Activated CD4-positive, alpha-beta T cell treated with anti-CD3 and anti-CD28 coated beads, Interleukin-10, Interleukin-2, amounts not matched to agents 100 ng/mL and 50 ng/mL, durations not matched to agents 16 hours and 8 hours (primary cell): ENCODE measurements at places on chromosomes 2 and 18.

- peak; percentile 44 for DNase-seq
These were observed 96.1 kb upstream of the ODC1 start for GRCh38 chr2:10544252-10544651.

GRCh38 chr2:239714116-239714515 is 311.0 kb downstream of the NDUFA10 start:
- DNase-seq = no peak

DNA sequence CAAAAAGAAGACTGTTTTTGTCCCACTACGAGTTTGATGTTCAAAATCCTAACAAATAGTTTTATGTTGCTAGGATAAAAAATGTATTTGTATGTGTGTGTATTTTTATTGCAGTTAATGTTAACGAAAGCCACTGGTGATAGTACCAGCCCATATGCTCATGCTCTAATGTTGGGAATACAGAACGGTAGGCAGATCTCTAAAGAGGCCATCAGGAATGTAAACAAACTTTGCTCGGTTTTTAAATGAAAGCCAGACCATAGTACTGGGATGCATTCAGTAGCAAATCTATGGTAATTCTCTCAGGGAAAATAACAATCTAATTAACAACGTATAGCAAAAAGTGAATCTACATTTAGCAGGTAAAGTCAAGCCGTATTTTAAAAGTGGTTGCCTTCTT is 208.1 kb downstream of the NEDD4L start:
- DNase-seq = no peak

GRCh38 chr2:62435720-62436119 is 70.3 kb downstream of the TMEM17 start:
- DNase-seq = no peak

GRCh38 chr2:55809875-55810621 is 113.5 kb downstream of the EFEMP1 start:
- DNase-seq = no peak

DNA sequence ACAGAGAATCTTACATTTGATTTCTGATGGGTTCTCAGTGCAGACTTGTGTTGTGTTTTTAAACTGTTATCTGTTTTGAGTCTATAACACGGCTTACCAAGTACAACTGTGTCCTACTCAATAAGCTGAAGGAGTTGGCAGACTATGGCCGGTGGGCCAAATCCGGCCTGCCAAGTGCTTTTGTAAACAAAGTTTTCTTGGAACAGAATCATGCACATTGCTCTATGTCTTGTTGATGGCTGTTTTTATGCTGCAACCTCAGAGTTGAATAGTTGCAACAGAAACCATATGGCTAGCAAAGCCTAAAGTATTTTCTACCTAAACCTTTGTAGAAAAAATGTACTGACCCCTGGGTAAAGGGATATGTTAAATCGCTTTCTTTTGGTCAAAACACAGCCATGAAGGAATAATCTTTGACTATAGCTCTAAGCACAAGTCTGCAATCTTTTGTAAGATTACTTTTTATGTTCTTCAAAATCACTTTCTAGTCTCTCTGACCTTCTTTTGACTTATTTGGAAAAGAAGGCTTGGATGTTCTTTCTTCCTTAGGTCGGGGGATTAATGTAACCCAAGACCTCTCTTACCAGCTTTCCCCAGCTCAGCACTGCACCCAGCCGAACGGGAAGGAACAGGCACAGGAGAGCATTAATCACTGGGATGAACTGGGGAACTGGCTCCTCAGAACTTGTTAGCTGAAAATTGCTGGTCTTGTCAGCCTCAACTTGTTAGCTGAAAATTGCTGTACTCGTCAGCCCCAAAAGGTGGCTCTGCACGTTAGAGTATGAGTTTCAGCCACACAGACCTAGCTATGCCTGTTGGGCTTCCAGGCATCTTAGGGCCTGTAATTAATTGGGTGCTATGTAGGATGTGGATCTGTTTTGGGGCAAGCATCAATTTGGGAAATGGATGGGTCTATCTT is 75.4 kb downstream of the CD8B2 start:
- no peak for DNase-seq

DNA sequence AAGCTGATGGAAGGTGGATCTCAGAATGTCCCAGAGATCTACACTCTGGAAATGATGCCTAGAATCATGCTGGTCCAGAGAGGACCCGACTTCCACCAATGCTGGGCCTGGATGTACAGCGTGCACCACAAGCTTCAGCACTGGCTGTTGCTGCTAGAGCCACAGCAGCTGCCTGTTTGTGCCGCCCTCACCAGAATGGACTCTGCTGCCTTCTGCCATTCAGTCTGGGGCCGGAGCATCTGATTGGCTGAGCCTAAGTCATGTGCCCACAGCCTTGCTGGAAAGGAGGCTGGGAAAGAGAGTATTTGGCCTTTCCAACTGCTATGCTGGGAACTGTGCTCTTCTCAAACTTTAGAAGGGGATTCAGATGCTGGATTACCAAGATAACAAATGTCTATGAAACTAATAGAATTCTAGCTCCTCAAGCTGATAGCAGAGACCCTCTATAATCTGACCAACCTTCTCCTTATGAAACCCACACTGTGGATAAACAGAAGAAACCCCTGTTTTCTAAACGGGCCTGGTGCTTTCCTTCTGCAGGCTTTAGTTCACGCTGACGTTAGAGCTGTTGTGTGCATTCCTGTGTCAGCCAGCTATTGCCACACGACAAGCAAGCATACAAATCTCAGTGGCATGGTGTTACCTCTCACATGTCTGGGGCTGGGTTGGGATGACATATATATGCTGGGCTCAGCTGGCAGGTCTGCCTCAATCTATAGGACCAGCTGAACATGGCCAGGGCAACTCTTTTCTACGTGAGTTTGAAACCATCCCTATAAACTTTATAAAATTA is 4.1 kb upstream of the LOXHD1 start:
- no peak for DNase-seq

DNA sequence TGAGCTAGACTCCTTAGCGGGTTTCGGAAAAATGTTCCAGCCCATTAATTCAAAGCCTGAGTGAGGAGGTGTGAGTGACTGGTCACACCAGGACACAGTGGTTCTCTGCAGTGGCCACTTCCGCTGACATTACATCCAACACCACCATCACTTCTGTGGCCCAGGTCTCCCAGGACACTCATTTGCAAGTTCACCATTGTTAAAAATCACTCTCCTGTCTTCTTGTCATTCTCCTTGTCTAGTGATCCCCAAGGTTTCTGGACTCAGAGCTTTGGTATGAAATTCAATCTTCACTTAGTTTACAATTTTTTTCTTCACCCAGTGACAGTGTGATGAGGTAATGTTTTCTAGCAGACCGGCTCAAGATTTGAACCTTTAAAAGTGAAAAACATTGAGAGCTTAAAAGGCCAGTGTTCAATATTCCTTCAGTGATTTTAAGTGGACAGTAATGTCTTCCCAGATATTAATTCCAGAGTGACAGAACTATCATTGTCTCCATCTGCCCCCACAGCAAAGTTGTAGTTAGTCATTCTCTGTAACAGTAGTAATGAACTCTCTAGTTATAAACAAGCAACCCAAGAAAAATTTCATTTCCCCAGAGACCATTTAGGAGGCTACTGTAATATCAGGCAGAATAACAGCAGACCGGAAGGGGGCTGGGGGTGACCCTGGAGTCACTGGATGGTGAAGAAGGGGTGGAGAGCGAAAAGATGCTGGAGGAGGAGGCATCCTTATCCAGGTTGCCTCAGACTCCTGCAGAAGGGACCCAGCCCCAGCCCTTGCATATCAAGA is 164.9 kb downstream of the GFPT1 start:
- no peak for DNase-seq

DNA sequence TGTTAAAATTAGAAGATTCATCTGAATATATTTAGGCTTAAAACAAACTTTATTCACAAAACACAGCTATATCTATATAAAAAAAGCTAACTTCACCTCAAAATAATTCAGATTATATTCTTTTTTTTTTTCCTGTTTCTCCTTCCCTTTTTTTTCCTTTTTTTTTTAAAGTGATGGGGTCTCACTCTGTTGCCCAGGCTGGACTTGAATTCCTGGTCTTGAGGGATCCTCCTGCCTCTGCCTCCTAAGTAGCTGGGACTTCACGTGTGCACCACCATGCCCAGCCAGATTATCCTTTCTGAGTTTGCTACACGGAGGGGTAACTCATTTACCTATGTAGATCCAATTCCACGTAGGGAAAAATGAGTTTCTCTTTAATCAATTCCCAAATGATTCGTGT is 3.8 kb downstream of the IDH1 start:
- DNase-seq = no peak

DNA sequence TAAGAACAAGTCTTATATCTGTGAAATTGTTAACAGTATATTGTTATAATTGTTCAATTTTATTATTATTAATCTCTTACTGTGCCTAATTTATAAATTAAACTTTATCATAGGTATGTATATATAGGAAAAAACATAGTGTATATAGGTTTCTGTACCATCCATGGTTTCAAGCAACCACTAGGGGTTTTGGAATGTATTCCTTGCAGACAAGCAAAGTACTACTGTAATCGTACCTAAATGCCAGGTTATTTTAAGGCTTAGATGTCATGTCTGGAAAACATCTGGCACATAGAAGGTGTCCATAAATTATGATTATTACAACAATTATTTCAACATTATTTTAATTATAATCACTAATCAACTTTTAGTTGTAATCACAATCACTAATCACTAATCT is 8.4 kb downstream of the ITSN2 start:
- no peak for DNase-seq

DNA sequence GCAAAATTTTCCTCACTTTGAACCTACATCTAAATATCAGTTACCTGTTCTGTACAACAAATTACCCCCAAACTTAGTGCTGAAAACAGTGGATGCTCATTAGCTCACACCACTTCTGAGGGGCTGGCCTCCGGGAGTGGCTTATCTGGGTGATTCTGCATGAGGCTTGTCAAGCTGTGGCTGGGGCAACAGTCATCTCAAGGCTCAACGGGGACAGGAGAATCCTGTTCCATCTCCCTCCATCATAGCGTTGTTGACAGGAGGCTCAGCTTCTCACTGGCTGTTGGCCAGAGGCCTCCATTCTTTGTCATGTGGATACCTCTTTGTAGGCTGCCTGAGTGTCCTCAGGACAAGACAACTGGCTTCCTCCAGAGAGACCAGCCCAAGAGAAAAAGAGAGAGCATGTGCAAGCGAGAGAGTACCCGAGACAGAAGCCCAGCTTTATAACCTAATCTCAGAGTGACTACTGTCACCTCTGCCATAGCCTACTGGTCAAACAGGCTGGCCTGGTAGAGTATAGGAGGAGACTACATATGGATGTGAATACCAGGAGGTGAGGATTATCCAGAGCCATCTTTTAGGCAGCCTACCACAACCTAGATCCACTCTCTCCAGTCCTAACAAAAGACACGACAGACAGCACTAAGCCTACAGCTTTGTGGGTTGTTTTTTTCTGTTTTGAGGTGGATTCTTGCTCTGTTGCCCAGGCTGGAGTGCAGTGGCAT is 79.1 kb downstream of the AOX1 start:
- DNase-seq = no peak

- DNase-seq = peak; percentile 31
These were observed 5.0 kb downstream of the RUFY4 start for GRCh38 chr2:218074031-218074430.

DNA sequence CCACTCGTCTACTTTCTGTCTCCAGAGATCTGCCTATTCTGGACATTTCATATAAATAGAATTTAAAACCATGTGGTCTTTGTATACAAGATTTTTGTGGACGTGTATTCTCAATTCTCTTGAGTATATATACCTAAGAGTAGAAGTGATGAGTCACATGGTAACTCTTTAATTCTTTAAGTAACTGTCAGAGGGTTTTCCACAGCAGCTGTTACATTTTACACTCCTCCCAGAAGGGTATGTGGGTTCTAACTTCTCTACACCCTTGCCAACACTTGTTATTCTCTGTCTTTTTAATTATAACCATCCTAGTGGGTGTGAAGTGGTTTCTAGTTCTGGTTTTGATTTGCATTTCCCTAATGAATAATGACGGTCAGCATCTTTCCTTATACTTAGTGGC is 70.9 kb downstream of the MAP3K20 start:
- peak; percentile 42 for DNase-seq

DNA sequence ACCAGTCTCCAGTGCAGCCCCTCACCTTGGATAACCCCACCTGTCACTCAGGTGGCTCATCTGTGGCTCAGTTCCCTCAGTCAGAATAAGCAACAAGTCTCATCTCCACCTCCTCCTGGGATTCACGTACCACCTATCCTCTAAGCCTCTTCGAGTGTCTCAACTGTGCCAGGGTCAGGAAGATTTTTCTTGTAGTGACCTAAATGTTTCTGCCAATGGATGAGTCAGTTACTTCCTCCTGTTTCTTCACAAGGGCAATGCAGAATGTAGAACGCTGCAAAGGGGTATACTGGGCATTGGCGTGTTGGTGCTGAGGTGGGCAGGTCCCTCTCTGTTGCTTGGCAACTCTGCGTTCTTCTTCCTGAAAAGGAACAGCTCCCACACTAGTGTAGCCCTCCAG is 213.3 kb upstream of the CXCR4 start:
- DNase-seq = no peak

DNA sequence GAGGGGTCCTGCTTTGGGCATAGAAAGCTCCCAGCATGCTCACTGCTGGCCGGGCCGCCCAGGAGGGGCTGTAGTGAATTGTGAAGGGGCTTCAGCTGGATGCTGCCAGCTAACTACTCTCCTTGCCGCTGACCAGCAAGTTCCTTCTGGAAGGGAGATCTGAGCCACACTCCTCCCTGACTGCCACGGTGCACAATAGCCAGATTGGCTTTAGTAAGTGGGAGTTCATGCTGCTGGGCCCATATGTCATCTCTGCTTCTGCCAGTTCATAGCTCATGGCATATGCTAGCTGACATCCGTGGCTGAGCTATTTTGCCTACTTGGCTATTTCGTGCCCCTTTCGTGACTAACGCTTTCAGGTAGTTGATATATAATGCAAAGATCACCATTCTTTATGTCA is 51.6 kb upstream of the ROCK2 start:
- DNase-seq = no peak

- DNase-seq = no peak
These were observed 185.8 kb upstream of the ACVR2A start for GRCh38 chr2:147659051-147659450.

- DNase-seq = no peak
These were observed 46.1 kb downstream of the CFAP36 start for GRCh38 chr2:55565613-55566012.
